ENCODE measurements at places on chromosomes 7 and 10.

GRCh38 chr10:129924375-129925085 is 39.5 kb downstream of the EBF3 start:
- no peak for DNase-seq

GRCh38 chr10:107856047-107856315 is 691.5 kb upstream of the SORCS1 start:
- no peak for DNase-seq

- peak; percentile 33 for DNase-seq
These were observed 10.4 kb upstream of the FGFR2 start for GRCh38 chr10:121608469-121609190.

GRCh38 chr7:100629117-100629716 is 12.1 kb downstream of the TFR2 start:
- DNase-seq: no peak

DNA sequence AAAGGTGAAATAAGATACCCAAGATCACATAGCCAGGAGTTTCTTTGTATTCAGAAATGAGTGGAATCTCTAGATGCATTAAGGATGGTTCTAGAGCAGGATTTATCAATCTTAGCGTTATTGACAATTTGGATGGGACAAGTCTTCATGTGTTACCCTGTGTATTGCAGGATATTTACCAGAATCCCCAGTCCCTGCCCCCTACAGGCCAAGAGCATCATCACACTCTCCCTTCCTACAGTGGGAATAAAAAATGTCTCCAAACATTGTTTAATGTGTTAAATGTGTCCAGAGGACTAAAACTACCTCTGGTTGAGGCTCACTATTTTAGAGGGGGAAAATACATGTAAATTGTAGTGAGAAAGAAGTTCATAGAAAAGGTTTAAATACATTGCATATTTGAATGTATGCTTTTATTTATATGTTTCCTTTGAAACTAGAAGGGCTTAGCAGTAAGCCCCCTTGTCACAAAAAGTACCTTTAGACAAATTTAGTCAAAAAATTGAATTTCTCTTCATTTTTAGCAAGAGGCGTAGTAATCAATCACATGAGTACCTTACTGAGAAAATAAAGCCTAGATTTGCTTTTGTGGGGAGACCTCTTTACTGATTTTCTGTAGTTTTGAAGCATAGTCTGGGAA is 141.2 kb downstream of the MLLT10 start:
- DNase-seq: no peak

DNA sequence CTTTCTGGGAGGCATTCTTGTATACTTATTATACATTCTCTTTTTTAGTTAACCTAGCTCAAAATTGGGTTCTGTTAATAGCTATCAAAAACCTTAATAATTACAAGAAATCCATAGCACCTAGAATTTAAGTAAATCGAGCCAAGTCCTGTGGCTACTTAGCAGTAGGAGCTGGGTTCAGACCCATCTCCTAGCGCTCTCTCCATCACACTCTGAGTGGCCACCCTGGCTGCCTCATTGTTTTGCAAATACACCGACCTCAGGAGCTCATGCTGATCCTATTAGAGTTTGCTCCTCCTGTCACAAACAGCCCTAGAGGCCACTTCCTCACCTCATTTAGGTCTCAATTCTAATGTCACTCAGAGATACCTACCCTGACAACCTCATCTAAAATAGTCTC is 46.2 kb upstream of the OSBPL3 start:
- DNase-seq: no peak

- no peak for DNase-seq
These were observed 4.9 kb upstream of the FOXP2 start for GRCh38 chr7:114409750-114410149.

GRCh38 chr7:140611641-140612040 is 29.0 kb downstream of the DENND2A start:
- DNase-seq: no peak

GRCh38 chr7:128729494-128729893 is 9.7 kb upstream of the CALU start:
- DNase-seq: no peak

DNA sequence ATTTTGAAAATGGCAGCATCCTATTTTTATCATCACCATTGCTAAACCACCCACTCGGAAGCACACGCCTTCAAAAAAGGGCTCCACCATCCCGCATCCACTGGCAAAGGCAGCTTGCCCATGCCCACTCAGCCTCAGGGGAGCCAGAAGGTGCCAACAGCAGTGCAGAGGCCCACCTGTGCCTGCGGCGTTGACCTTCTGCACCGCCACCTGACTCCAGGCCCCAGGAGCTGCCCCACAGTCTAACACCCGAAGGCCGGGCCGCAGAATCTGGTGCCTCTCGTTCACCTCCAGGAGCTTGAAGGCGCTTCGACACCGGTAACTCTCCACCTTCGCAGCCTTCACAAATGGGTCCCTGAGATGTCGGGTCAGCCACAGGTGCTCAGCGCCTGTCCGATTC is 2.8 kb downstream of the MRM2 start:
- no peak for DNase-seq

GRCh38 chr10:91051829-91052228 is 130.9 kb upstream of the ANKRD1 start:
- DNase-seq: peak; percentile 37

DNA sequence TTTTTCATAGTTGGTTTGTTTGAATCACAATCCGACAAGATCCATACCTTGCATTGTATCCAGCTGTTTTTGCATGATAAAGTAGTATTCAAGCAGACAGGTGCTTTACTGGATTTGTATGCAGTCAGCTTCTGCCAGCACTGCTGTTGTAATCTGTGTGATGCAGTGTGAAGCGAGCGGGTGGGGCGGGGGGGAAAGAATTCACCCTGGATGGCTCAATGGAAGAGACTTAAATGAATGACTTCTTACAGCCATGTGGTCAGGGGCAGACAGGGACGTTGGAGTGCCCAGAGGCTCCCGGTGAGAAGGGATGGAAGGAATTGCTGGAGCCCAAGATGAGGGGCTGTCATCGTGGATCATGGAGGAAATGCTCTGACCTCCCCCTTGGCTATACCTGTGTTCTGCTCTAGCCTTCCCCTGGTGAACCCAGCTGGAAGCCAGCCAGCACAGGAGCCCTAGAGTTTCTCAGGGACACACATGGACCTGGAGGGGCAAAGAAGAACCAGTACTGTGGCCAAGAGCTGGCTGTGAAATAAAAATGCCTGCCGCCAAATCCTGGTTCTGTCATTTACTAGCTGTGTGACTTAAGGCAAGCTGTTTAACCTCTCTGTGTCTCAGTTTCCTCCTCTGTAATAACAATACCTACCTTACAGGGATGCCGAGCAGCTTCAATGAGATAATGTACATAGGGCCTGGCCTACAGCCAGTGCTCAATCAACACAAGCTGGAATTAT is 14.1 kb downstream of the NFE2L3 start:
- no peak for DNase-seq

GRCh38 chr10:124935946-124936345 is 6.0 kb upstream of the ZRANB1 start:
- no peak for DNase-seq

DNA sequence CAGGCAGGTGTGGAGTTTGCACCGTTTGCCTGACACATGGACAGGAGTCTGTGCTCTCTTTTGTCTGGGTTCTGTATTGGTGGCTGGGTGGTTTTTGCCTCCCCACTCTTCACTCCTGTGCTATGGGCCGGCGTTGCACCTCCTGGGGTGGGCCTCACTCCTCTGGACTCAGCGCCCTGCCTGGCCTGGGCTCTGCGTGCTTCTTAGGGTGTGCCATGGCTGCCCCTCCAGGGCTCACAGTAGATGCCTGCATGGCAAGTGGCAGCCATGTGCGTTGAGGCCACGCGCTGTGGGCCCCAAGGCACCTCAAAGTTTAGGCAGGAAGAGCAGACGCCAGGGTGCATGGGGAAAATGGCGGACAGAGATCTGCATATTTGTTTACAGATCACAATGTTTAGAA is 319.8 kb downstream of the ADARB2 start:
- no peak for DNase-seq

DNA sequence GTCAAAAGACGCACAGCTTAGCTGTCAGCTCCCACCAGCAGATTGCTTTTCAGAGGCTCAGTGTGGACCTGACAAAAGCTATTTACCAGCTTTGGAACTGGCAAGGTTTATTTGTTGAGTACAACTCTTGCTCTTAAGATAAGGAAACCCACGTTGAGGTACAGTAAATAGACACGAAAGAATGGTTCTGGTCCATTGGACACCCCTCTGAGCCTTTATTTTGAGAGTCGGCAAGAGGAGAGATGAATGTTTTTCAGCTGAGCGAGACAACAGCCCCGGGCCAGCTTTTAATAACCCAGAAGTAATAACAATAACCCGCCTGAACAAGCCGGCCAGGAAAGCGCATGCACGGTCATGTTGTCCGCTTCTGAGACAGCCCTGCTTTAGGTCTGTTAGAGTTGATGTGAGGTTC is 49.0 kb downstream of the WNT2 start:
- DNase-seq: no peak

DNA sequence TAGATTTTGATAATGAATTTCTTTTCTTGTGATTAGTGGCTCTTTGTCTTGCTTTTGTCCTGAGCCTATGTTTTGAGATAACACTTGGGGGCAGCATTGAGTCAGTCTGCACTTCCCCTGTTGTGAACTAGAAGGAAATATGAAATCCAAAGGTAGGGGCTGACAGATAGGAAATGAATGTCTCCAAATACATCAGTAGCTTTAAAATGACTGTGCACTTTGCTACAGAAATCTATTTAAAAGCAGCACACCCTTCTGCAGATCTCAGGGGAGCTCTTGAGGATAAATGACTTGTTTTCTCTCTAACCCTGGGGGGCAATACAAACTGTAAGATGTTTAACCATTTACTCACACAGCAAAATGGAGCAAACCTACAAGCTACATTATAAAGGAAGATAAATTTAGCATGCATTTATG is 176.0 kb upstream of the MYO3A start:
- DNase-seq: peak; percentile 1

DNA sequence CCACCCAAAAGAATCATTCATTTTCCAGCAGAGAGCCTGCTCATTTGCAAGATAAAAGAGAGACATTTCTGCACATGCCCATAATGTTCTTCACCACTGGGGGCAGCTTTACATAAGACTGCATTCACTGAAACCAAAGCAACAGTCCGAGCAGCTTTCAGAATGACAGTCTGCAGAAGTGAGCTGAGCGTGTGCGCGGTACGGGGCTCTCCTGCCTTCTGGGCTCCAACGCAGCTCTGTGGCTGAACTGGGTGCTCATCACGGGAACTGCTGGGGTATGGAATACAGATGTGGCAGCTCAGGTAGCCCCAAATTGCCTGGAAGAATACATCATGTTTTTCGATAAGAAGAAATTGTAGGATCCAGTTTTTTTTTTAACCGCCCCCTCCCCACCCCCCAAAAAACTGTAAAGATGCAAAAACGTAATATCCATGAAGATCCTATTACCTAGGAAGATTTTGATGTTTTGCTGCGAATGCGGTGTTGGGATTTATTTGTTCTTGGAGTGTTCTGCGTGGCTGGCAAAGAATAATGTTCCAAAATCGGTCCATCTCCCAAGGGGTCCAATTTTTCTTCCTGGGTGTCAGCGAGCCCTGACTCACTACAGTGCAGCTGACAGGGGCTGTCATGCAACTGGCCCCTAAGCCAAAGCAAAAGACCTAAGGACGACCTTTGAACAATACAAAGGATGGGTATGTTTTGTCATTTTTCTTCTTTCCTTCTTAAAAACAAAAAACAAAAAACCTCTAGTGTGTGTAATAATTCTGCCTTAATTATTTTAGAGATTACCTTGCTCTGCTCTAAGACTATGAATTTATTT is at the start of gene LRRTM3:
LRRTM3 (plus strand) TSS at position 141 of the 820 bp plus-strand sequence.
- peak; percentile 65 for DNase-seq

GRCh38 chr10:93357680-93358079 is 124.5 kb downstream of the MYOF start:
- no peak for DNase-seq

GRCh38 chr7:97026715-97027426 is 2.2 kb upstream of the DLX5 start:
- no peak for DNase-seq

GRCh38 chr10:71158251-71158650 is 54.1 kb upstream of the UNC5B start:
- DNase-seq: no peak

DNA sequence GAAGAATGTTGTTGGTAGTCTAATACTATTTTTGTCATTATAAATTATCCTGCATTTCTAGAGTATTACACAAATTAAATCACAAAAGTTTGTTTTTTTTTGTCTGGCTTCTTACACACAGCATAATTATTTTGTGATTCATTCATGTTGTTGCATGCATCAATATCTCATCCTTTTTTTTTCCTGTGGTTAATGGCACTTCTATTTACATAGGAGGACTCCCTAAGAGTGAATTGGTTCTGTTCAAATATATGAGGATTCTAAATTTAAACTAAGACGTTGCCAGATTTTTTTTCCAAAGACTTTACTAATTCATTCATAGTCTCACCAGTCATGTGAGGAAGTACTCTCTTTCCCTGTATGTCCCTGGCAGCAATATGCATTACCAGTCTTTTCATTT is 303.3 kb downstream of the GPR37 start:
- no peak for DNase-seq

GRCh38 chr7:120583899-120584586 is 273.9 kb downstream of the TSPAN12 start:
- DNase-seq: no peak

GRCh38 chr7:143384661-143385631 is 3.8 kb downstream of the ZYX start:
- no peak for DNase-seq

DNA sequence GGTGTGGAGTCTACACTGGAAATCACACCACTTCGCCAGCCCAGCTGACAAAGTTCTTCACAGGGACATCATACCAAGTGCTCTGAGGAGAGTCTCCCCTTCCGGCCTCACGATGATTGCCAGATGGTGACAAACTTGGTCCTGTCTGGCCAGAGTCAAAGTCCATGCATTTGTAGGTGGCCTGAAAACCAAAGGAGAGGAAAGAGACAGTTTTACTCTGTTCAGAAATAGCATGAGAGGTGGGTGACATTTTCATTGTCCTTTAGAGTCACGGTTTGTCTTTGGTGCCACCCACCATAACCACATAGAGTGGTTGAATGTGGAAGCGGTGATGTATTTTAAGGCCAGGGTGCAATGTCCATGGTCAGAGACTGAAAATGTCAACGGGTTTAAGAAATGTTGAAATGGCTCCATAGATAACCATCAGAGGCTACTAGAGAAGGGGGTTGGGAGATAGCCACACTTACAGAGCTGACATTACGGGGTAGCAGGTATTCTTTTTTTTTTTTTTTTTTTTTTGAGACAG is 33.0 kb downstream of the BTBD16 start:
- DNase-seq: no peak

DNA sequence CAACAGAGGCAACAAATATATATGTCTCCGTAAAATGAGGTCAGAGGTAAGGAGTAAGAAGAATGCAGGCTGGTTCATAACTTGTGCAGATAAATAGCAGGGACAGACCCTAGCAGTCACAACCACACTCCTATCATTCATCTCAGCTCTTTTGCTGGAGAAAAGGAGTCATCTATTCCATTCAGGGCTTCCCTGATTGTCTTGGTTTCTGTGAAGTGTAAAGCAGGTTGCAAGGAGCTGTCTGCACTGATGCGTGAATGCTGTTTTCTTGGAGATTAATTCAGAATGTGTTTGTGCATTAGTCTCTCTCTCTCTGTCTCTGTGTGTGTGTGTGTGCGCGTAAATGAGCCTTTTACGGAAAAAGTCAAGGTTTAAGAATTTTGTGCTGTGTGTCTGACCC is 643.3 kb upstream of the SORCS1 start:
- no peak for DNase-seq
